ENCODE measurements at places on chromosomes 6 and 20. TPM values are rescaled to one million over a fixed set of nuclear protein-coding genes. Genes with fewer than 3 reads are reported as not detected.

HFE gene
- total RNA-seq, result 11.7 TPM

SALL4 gene
- total RNA-seq, result 1.3 TPM

ADGRG6 gene
- total RNA-seq, result 52.7 TPM

DCDC2 gene
- total RNA-seq, result 3.7 TPM

C6orf47 gene
- 12.5 TPM for total RNA-seq

Data from A549 treated with RU486 at 1 μM for 4 hours (cell line).